Retina (tissue), 1 donor: ENCODE measurements at places on chromosomes 5 and 9.

- DNase-seq, result no peak
Measured at GRCh38 chr5:55900776-55901175, 49.6 kb downstream of the IL31RA start.

DNA sequence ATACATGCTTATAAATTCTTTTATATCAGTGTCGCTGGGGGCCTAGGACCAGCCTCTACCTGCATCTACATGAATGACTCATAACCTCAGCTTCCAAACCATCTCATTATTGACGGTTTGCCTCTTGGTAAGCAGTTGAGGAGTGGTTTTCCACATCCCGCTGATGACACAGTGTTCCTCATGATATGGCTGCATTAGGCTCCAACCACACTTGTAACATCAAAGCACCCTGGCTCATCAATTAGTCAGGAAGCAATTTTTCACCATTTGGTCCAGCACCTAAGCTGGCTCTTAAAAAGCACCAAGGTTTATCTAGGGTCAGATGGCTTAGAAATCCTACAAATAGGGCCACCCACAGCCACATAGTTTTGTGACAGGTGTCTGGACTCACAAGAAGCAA lies 402.4 kb downstream of the ARHGEF28 start:
- DNase-seq, result no peak

DNA sequence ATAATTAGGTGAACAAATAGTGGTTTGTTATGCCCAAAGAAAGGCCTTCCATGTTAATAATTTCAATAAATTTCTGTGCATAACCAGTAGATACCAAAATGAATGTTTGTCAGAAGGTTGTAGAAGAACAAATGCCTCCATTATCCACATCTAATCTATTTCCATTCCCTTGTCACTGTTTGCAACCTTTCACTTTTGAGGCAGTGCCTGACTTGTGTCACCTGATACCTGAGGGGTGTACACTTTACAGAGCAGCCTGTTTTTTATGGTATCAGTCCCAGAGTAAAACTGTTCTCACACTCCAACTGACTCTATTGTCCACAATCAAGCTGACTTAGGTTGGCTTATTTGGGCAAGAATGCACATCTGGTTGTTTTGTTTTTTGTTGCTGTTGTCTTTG lies 40.1 kb downstream of the FREM1 start:
- no peak for DNase-seq

- no peak for DNase-seq
Measured at GRCh38 chr9:4691795-4692194, 12.4 kb downstream of the CDC37L1 start.

- no peak for DNase-seq
Measured at GRCh38 chr5:130066644-130067043, 162.4 kb downstream of the CHSY3 start.

- no peak for DNase-seq
Measured at GRCh38 chr5:129246088-129246487, 151.5 kb downstream of the ISOC1 start.

DNA sequence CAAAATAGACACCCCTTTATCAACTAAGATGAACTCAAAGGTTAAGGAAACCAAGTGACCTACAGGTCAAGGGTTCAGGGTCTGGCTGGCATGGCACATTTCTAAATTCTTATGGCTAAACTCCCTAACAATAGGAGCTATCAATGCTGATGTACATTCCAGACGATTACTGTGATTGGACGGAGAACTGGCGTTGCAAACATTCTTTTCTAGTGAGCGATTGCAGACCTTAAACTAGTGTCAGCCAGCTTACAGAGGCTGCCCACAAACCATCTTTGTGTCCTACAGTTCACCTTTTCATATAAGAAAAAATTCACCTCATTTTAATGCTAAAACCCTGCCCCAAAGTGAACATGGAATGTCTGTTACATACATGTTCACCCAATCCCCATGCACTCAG lies 382.9 kb downstream of the MAT2B start:
- DNase-seq, result no peak

DNA sequence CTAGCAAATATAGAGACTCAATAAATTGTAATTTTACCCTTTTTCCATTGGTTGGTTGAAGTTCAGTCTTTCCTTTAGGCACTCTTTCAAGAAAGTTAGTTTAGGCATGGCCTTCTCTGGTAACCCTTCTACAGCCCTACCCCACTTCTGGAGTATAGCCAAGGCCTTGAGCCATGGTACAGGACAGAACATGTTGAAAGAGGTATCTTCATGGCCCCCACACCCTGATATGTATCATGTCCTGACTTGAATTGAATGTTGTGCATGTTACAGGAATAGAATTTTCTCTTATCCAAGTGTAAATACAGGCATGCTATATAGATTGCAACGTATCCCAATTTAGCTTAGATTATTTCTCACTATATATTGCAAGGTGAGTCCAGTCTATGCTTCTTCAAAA lies 175.6 kb downstream of the CD180 start:
- DNase-seq, result no peak
